Activated naive CD4-positive, alpha-beta T cell (primary cell): ENCODE measurements at places on chromosomes 7 and 10.

DNA sequence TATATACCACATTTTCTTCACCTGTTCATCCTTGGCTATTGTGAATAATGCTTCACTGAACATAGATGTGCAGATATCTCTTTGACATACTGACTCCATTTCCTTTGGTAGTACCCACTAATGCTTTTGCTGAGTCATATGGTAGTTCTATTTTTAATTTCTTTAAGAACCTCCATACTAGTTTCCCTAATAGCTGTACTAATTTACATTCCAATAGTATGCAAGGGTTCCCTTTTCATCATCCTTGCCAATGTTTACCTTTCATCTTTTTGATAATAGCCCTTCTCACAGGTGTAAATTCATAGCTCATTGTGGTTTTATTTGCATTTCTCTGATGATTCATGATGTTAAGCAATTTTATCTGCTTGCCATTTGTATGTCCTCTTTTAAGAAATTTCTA lies 159.9 kb downstream of the CALCR start:
- DNase-seq = no peak

- peak; percentile 58 for DNase-seq
Measured at GRCh38 chr10:70549962-70550458, 52.5 kb downstream of the PRF1 start.

GRCh38 chr7:125370502-125370901 lies 440.9 kb upstream of the POT1 start:
- DNase-seq = no peak

GRCh38 chr7:99398891-99399445 lies 9.4 kb downstream of the PDAP1 start:
- no peak for DNase-seq
